Daoy (cell line): ENCODE measurements at places on chromosomes 3 and 15.

DNA sequence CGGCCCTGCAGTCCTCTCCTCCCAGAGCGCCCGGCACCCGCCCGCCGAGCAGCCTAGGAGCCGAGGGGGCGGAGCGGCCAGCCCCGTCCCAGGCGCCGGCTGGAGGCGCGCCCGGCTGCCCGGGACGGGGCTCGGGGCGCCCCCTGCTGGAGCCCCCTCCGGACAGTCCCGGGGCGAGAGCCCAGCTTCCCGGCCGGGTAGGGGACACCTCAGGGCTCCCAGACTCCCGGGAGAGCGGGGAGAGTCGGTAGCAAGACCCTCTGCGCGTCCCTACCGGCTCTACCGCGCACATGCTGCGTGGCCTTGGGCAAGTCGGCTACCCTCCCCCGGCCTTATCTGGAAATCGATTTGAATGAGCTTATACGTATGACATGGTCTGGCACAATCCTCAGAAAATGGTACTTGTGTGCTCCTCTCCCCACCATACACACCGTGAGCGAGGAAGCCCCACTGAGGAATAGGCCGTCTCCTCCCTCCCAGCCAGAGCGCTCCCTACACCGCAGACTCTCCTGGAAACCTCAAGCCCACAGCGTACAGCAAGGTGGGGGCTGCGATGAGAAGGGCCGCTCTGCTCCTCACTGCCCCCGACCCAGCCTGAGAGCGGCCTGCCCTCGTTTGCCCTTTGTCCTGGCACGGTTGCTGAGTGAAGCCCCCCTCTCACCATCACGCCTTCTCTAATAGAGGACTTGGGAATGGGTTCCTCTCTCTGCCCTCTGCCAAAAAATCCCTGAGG lies at the start of gene DAPK2:
Gene DAPK2, minus strand, starts transcription at position 65 of the 733 bp plus-strand sequence. CDS start 6,224 bp downstream, outside the sequence.
- peak; percentile 80 for DNase-seq

DNA sequence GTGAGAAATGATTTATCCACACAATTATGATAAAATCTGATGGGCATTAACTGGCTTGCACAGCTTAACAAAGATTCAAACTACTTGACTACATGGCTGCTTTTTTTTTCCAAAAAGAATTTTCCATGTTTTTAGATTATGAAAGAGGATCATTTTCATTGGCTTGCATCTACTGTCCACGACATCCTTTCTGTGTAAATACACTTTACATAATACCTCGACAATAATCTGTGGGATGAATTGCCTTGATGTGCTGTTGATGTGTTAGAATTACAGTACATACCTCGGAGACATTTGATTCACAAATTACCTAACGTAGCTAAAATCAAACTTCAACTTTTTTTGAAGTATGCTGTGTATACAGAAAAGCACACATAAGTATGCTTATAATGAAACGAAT lies 104.4 kb downstream of the PPP2R3A start:
- DNase-seq: no peak

GRCh38 chr3:152460936-152461335 lies 192.2 kb downstream of the MBNL1 start:
- no peak for DNase-seq

DNA sequence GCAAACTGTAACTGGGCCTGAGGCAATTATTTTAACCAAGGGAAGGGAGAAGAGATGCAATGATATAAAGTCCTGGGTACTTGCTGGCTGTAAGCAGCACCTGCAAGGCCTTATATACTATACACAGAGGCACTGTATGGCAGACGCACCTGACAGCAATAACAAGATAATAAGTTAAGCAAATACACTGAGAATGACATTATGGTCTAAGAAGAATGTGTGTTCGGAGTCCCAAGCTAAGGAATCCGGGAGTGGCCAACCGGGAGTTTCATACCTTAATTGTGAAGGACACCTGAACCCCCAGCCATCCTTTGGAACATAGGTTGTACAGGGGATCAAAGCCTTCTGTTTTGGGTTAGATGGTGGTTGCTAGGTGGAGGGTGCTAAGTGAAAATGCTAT lies 13.7 kb downstream of the FAM240A start:
- no peak for DNase-seq

DNA sequence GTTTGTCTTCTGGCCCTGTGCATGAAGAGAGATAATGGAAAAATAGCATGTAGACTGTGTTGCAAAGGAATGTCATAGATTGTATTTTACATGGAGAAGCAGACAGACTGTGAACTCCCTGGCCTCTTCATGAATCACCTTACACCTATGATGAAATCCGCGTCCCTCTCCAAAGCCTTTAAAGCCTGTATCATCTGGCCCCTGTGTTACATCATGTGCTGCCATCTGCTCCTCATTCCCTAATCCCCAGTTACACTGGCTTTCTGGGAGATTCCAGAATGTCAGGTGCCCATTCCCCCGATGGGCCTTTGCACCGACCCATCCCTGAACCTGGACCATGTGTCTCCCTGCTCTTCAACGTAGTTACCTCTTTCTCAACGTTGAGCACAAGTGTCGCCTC lies 190.8 kb downstream of the ADAMTSL3 start:
- no peak for DNase-seq

DNA sequence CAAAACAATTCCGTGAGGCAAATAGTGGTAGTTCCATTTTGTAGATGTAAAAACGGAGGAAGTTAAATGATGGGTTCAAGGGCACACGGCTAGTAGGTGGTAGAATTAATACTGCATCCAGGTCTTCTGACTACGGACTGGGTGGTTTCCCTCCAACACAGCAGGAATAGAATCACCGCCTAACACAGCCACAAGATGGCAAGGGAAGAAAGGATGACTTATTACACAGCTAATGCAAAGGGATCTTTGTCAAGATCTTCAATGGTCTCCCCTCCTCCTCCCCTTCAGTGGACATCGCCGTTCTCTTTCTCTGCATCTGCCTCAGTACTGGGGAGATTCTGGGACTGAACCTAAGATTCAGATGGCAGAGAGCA lies 524 bp upstream of the TOPBP1 start:
- peak; percentile 58 for DNase-seq

DNA sequence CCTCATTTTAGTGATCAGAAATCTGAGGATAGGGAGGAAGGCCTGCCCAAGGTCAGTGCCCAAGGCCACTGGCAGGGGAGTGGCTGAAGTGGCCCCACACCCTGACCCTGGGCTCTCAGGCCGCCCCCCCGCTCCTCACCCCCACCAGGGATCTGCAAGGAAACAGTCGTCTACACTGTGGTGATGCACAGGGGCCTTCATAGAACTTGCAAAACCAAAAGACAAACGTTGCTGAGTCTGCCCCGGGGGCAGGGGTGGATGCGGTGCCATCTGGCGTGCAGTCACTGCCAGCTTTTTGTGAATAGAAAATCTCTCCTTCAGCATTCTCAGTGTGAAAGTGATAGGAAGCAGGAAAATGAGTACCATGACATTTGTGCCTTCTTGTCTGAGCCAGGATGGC lies 41.3 kb downstream of the WHAMM start:
- no peak for DNase-seq

GRCh38 chr3:184538666-184539431 lies 22.7 kb upstream of the EPHB3 start:
- no peak for DNase-seq

DNA sequence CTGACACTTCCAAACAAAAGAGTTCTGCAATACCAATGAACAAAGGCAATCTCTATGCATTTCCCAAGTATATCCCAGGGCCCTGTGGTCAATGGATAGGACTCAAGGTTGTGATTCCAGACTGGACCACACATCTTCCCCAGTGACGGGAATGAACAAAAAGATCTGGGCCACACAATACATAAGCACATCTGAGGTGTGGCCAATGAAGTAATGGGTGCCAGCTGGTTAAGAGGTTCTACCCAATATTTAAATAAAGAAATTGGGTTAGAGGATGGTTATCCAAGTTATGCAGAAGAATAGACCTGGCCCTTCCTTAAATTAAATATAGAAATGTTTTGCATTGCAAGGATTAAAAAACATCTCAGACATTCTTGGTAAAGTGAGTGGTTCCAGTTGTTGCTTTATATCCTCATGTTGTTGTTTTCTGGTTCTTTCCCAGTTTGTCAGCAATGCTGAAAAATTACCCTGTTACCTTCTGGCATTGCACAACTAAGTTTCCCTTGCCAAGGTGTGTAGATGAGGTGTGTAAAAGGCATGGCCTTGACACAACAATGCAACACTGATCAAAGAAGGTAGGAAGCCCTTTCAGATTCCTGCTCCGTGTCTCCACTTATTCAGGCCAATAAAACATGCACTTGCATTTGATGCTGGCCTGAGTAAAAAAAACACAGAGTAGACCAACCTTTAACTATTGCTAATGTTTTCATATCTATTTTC lies 86.5 kb downstream of the PRICKLE2 start:
- DNase-seq: no peak

GRCh38 chr3:165210132-165210531 lies 13.9 kb upstream of the SLITRK3 start:
- no peak for DNase-seq
